ENCODE measurements at places on chromosomes 6 and 20. TPM values are rescaled to one million over a fixed set of nuclear protein-coding genes. Genes with fewer than 3 reads are reported as not detected.

The ETV7 gene
- total RNA-seq: not detected

The SLC35F1 gene
- not detected for total RNA-seq

The SLC2A4RG gene
- 136 TPM for total RNA-seq

The HMGCLL1 gene
- not detected for total RNA-seq

The HLA-DQA1 gene
- 34.0 TPM for total RNA-seq

Data from naive thymus-derived CD4-positive, alpha-beta T cell (primary cell).